ENCODE measurements at places on chromosomes 4 and X.

GRCh38 chr4:55424791-55425190, 29.0 kb downstream of the TMEM165 start:
- DNase-seq: no peak

DNA sequence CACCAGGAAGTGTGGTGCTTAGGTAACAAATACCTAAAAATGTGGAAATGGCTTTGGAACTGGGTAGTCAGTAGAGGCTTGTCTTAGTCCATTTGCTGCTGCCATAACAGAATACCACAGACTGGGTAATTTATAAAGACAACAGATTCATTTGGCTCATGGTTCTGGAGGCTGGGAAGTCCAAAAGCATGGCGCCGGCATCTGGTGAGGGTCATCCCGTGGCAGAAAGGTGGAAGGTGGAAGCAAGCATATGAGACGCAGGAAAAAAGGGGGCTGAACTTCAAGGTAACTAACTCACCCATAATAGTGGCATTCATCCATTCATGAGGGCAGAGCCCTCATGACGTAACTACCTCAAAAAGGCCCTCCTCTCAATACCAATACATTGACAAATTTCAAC, 6.6 kb downstream of the FAM3A start:
- no peak for DNase-seq

- no peak for DNase-seq
Observed at GRCh38 chr4:17366496-17366895, 145.4 kb downstream of the QDPR start.

DNA sequence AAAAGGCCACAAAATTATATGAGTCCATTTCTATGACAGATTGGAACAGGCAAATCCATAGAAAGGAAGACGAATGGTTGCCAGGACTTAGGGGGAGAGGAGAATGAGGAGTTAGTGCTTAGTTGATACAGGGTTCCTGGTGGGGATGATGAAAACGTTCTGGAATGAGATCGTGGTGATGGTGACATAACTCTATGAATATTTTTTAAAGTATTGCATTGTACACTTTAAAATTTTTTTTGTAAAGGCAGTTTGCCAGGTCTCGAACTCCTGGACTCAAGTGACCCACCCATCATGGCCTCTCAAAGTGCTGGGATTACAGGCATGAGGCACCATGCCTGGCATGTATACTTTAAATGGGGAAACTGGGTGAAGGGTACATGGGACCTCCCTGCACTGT, 9.9 kb upstream of the CCNQ start:
- no peak for DNase-seq

DNA sequence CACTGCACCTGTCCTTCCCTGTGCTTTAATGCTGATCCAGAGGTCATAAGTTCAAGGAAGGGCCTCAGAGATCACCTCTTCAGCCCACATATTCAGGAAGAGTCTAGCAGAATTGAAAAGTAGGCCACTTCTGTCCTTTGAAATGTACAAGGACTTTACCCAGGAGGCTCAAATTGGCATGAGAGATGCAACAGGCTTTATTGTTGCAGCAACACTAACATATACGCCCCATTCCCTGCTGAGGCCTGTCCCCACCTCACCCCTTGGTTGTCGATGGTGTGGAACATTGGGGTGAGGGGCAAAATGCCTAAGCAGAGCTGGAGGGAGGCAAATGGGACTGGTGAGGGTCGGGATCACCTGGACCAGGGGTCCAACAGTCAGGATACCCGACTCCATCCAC, 2.8 kb downstream of the PRAF2 start:
- no peak for DNase-seq

- DNase-seq: no peak
Observed at GRCh38 chr4:157204634-157205244, 15.8 kb upstream of the GRIA2 start.

DNA sequence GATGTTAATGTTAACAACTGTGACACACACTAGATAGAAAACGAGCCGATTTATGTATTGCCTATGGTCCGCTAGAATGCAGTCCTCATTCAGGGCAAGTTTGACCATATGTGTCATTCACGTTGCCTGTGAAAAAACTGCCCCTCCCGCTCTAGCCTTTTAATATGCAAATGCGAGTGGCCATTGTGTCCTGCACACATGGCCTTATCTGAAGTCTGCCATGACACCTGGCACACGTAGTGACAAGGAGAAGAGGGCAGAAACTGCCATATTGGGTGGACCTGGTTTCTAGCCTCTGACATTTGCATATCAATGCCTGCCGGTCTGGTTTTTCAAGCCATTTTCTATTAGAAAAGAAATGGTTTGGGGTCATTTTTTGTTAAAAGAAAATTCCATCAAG, 303.3 kb upstream of the TECRL start:
- no peak for DNase-seq

GRCh38 chrX:79412972-79413371, 45.8 kb upstream of the ITM2A start:
- DNase-seq: no peak

- no peak for DNase-seq
Observed at GRCh38 chr4:38150766-38151165, 190.6 kb downstream of the PTTG2 start.

- no peak for DNase-seq
Observed at GRCh38 chr4:149296503-149296902, 519.1 kb downstream of the IQCM start.

DNA sequence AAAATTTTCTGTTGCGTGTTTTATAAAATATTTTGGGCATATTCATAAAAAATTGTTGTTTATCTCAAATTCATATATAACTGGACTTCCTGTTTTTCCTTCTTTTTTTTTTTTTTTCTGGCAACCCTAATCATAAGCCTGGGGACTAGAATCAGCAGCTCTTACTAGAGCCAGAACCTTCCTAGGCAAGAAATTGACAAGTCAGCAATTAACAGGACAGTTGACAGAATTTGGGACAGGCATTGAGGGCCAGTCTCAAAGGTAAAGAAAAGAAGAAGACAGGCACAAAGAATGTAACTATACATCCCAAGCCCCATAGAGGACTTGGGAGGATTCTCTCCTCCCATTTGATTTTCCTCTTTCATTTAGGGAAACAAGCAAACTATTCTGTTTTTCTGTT, 35.0 kb upstream of the HS3ST1 start:
- no peak for DNase-seq

DNA sequence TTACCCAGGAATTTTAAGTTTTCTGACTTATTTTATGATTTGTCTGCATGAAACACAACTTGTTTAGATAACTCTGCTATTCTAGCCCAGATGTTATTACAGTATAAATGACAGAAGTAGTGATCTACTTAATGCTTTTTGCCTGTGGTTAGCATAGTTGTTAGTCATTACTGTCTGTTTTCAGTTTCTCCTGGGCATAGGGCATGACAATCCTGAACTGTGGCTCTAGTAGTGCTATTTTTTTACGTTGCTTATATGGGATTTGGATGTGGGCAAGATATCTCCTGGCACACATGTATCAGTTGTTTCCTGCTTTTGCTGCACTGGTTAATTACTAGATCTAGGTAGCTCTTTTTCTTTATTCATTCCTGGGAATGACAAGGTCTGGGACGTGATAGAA, 1005.8 kb downstream of the PCDH18 start:
- DNase-seq: no peak

- no peak for DNase-seq
Observed at GRCh38 chr4:5370286-5370685, 319.0 kb downstream of the STK32B start.

GRCh38 chr4:176467001-176467400, 147.2 kb downstream of the SPCS3 start:
- DNase-seq: no peak

- peak; percentile 90 for DNase-seq
Observed at GRCh38 chrX:1453951-1454785, 1.5 kb upstream of the ASMTL start.

DNA sequence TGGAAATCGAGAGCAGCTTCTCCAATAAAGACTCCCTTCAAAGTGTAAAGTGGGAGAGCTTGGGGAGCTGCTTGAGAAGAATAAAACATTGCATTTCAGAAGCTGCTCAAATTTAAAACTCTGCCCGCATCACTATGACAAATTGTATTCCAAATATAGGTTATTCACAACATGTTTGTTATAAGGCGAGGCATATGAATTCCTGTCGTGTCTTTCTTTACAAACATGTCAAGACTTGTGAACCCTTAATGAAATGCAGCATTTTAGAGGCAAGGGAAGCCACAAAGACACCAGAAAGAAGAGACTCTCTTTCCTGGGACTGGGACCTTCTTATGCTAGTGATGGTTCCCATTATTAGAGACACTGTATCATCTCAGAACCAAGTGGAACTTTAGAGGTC, 311.2 kb downstream of the DHX15 start:
- no peak for DNase-seq

GRCh38 chrX:115284877-115285276, 4.6 kb upstream of the LUZP4 start:
- no peak for DNase-seq

GRCh38 chrX:70001269-70001668, 48.5 kb downstream of the AWAT2 start:
- DNase-seq: no peak

- no peak for DNase-seq
Observed at GRCh38 chrX:39260965-39261364, 459.7 kb downstream of the MID1IP1 start.

DNA sequence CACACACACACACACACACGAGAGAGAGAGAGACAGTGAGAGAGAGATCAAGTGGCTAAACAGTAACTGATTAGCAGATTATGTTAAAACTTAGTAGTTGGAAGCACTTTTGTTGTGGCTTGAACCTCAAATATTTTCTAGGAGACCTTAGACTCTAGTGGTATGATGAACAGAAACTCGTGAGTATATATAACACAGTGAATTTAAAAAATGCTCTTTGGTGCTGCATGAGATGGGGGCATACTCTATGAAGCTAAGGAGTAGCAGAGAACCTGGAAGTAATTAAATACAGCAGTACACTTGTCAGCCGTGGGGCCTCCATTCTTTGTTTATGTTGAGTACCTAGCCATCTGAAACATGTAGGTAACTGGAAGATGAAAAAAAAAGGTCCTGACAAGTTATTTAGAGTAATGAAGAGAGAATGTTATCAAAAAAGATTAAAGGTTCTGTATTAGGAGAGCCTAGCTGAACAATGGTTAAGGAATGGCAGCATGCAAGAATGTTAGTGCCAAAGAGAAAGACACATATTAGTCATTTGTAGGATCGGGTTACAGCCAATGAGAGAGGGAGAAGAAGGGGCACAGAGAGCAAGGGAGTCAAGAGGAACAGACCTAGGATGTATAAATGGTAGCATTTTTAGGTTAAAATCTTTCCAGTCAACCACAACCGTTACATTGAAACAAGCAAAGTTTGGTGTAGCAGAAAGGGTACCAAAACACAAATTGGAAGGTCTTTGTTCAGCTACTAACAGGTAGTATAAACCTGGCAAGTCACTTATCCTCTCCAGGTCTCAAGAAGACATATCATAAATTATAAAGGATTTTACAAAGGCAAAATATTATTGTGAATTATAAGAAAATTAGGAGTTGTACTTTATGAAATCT, 316.7 kb upstream of the DIPK2B start:
- DNase-seq: no peak

GRCh38 chr4:33296876-33297455, 2576.8 kb downstream of the PCDH7 start:
- DNase-seq: no peak

DNA sequence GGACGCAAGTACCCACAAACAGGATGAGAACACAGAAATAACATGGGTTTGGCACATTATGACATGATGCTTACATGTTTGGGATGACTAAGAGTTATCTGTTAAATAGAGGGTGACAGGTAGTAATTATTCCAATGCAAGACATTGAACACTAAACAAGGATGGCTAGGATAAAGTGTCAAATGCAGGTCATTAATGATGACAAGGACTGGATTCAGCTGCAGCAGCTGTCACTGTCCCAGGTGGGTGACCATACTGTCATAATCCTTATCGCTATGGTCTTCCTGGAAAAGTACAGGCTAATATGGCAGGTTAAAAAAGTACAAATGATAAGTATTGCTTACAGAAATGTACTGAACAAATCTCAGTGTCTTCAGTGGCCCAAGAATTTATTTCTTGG, 123.9 kb downstream of the ANTXR2 start:
- DNase-seq: no peak

GRCh38 chrX:70998411-70999027, 67.6 kb upstream of the SLC7A3 start:
- no peak for DNase-seq

GRCh38 chr4:66604192-66604591, 933.9 kb upstream of the EPHA5 start:
- DNase-seq: no peak

GRCh38 chr4:82681754-82682153, 116.8 kb downstream of the SCD5 start:
- DNase-seq: no peak

- DNase-seq: no peak
Observed at GRCh38 chr4:88585917-88586316, 6.4 kb upstream of the HERC3 start.

- no peak for DNase-seq
Observed at GRCh38 chr4:143514169-143514495, 630 bp downstream of the SMARCA5 start.

DNA sequence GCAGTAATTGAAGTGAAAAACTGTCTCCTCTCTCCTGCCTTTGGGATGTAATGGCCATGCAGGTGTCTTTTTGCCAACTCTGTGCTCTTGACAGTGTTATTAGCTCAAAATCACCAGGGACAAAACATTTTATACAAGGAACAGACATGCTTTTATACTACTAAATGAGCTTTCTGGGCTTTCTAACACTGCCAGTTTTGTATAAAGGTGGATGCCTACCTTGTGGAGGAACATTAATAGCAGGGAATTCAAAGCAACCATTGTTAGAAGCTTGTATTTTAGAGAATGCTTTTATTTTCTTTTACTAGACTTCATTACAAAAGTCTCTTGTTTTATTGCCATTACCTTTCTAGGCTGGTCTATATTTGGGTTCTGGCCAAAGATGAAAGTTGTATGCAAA, 54.7 kb upstream of the ARSJ start:
- DNase-seq: no peak

- no peak for DNase-seq
Observed at GRCh38 chrX:25427873-25428555, 412.2 kb upstream of the ARX start.

DNA sequence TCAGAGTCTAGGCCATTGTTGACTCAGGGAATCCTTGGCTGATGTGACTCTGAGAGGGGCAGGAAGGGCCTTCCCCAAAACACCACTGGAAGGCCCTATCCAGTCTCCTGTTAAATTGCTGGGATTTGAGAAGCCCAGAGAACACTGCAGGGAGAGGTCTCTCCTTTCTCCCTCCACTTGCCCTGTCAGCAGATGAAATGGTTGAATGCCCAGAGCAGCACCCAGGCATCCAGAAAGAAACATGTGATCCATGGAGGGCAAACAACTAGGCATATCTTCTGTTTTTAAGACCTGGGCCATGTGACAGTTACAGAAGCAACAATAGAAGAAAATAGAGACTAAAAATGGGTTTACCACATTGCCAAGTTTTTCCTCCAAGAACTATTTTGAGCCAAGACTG, 291.1 kb downstream of the QDPR start:
- no peak for DNase-seq

GRCh38 chr4:140819610-140820009, 63.4 kb upstream of the TBC1D9 start:
- DNase-seq: no peak

GRCh38 chrX:40273356-40274050, 175.7 kb upstream of the BCOR start:
- no peak for DNase-seq
